Stimulated activated naive CD8-positive, alpha-beta T cell treated with anti-CD3 and anti-CD28 coated beads, Interleukin-15, amount 100 ng/mL, for 72 hours (primary cell): ENCODE measurements at places on chromosomes 11 and 22.

- DNase-seq, result no peak
Measured at GRCh38 chr22:18970176-18970947, 34.3 kb upstream of the PRODH start.

DNA sequence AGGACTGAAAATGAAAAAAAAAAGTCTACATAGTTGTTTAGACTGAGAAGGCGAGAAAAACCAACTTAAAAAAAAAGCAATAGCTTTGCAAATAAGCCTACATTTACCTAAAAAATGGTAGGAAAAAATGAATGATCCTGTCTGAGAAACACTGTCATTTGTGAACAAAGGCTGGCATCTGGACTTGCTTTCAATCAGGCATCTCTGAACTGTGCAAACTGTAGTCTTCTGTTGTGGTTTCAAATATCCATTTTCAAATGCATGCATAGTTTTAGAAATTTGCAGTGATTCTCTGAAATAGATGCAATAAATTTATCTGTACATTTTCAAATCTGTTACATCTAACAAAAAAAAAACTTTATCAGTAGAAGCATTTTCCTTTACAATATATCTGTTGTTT is 106.1 kb upstream of the LUZP2 start:
- DNase-seq, result no peak

GRCh38 chr11:8262552-8263108 is 1.0 kb downstream of the LMO1 start:
- peak; percentile 48 for DNase-seq

- DNase-seq, result no peak
Measured at GRCh38 chr11:10824888-10825287, 16.2 kb upstream of the EIF4G2 start.
